ENCODE measurements at places on chromosomes 2 and 18.

DNA sequence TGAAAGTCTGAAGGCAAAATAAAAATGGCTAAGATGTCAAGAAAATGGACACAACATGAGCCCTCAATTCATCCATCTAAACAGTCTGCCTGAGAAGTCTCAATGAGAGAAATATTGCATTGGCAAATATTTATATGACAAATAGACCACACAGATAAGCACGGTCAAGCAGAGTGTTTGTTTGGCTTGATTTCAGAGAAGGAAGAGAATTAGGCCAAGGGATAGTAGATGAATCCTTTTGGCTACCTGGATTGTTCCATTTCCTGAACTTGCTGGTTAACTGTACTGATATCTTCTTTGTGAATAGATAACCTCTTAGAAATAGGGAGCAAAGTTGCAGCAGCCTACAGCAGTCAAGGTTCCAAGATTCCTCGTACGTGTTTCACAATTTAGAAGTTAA is 129.6 kb downstream of the RBMS1 start:
- H3K4me3 ChIP-seq = no peak overlapping the region
- DNase-seq = no peak
- H3K4me1 ChIP-seq = peaks cover 12% of the 10 kb centered on the region
- no peaks in the 10 kb centered on the region for H3K27me3 ChIP-seq

DNA sequence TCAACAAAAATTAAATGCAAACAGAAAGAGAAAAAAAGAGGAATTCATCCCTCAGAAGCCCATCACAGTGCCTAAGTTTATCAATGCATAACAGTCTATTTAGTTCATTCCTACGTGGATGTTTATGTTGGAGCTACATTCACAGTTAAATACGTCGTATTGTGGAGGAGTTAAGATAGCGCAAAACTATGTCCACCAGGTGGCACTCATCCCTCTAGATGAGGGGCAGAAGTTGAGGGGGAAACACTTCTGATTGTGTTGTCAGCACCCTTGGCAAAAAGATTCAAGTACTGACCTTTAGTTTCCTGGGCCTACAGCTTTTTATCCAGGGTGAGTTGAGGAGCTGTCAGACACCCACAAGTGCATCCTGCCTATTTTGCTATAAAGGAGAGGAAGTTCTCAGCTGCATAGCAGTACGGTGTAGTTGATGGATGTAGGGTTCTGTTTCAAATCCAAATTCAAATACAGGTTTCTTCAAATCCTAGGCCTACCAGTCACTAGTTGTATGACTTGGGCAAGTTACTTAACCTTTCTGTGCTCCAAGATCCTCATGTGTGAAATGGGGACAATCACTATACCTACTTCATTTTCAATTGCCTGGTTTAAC is 26.8 kb upstream of the MYO1B start:
- H3K36me3 ChIP-seq = no peaks in the 10 kb centered on the region
- peak; percentile 88 for DNase-seq
- no peaks in the 10 kb centered on the region for H3K27me3 ChIP-seq
- peaks cover 10% of the 10 kb centered on the region for H3K4me1 ChIP-seq

- no peak overlapping the region for H3K4me3 ChIP-seq
- H3K4me1 ChIP-seq = no peaks in the 10 kb centered on the region
- no peaks in the 10 kb centered on the region for H3K27me3 ChIP-seq
- no peaks in the 10 kb centered on the region for H3K36me3 ChIP-seq
- no peak for DNase-seq
- no peak overlapping the region for H3K27ac ChIP-seq
Measured at GRCh38 chr2:50443288-50443687, 588.6 kb downstream of the NRXN1 start.

DNA sequence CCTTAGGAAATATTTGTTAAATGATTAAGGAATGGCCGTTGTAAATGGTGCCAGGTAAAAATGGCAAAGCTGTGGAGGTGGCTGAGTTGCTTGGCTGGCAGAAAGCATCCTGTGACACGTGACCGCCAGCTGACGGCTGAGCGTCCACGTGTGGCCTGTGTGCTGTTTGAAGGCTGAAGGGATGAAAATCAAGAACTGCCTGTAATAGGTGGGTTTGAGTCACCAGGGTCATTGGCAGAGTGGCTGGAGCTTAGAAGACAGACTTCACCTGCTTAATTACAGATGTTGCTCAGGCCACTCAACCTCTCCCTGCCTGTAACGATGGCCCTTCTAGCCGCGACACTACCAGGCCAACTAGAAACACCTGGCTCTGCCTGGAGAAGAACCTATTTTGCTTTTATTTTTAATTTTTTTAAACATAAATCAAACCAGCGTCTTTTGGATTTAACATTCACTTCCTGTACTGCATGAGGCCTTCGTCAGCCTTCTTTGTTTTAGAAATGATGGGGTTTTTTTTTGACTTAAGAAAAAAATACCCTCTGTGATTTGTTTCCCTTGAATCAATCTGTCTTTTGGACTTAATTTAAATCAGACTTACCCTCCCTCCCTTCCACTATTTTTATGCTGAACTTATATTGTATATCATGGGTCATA is 206.5 kb downstream of the PRKCE start:
- no peaks in the 10 kb centered on the region for H3K36me3 ChIP-seq
- DNase-seq = no peak
- H3K4me3 ChIP-seq = no peak overlapping the region
- no peaks in the 10 kb centered on the region for H3K27me3 ChIP-seq
- H3K4me1 ChIP-seq = peaks cover 3% of the 10 kb centered on the region

DNA sequence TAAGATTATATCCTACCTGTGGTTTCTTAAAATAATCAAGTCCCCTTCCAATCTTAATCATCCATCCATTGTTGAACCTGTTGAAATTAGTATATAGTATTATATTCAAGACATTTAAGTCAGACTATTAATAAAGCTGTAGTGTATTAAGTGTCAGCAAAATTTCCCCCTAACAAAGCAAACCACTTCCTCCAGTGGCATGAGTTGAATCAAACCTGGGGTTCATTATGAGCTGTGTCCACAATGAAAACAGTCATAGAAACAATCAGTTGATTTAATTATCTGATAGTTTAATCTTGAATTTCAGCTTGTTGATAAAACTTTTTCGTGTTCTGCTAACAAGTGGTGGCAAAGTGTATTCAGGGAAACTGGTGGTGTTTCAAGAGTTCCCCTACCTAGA is 11.3 kb downstream of the MITD1 start:
- H3K27ac ChIP-seq = no peak overlapping the region
- no peak for DNase-seq
- H3K4me3 ChIP-seq = no peak overlapping the region
- no peaks in the 10 kb centered on the region for H3K27me3 ChIP-seq
- H3K4me1 ChIP-seq = no peaks in the 10 kb centered on the region
- peaks cover 41% of the 10 kb centered on the region for H3K36me3 ChIP-seq

DNA sequence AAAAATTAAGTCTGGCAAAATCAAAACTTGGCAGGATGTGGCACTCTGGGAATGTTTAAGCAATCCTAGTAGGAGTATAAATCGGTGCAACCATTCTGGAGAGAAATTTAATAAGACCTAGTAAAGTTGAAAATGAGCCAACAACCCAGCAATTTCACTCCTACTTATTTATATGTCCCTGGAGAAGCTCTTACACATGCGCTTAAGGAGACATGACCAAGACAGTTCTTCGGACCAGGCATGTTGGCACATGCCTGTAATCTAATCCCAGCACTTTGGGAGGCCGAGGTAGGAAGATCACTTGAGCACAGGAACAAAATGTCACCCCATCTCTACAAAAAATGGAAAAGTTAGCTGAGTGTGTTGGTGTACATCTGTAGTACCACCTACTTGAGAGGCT is 374.6 kb upstream of the LYPD1 start:
- H3K36me3 ChIP-seq = no peaks in the 10 kb centered on the region
- no peak overlapping the region for H3K4me3 ChIP-seq
- H3K27me3 ChIP-seq = no peaks in the 10 kb centered on the region
- no peak for DNase-seq
- H3K27ac ChIP-seq = no peak overlapping the region

DNA sequence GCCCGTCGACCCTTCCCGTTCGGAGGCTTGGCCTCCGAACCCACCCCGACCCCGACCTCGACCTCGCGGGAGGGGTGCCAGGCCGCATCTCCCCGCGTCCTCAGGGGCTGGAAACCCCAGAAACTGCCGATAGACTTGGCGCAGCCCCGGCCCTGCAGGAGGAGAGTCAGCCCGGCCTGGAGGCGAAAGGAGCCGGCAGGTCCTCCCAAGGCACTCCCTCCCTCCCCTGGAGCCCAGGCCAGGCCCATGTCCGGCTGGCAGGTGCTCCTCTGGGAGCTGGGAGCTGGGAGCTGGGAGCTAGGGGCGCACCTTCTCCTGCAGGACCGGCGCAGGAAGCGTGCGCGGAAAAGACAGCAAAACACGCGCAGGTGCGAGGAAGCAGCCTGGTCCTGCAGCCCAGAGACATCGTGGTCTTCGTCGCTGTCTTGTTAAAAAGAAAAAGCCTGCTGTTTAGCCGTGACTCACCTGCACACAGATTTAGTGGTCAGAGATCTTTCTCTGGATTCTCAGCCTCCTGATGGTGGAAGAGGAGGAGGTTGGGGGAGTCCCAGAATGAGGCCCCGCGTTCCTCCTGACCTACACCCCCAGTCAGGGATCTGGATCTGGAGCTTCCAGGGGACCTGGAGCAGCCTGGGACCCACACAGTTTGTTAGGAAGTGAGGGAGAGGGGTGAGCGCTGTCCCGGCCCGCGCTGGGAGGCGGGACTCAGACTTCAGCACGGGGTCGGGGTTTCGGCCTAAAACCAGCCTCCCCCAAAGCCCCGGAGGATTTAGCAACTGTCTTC is 660 bp upstream of the MBP start:
- H3K36me3 ChIP-seq = no peaks in the 10 kb centered on the region
- H3K27ac ChIP-seq = peak overlapping the region; percentile 72
- H3K27me3 ChIP-seq = no peaks in the 10 kb centered on the region
- DNase-seq = no peak
- H3K4me3 ChIP-seq = peak overlapping the region; percentile 86

GRCh38 chr2:102748107-102748506 is 13.7 kb upstream of the TMEM182 start:
- DNase-seq = no peak
- no peaks in the 10 kb centered on the region for H3K4me1 ChIP-seq
- H3K36me3 ChIP-seq = no peaks in the 10 kb centered on the region
- no peak overlapping the region for H3K27ac ChIP-seq
- H3K27me3 ChIP-seq = no peaks in the 10 kb centered on the region
